ENCODE measurements at places on chromosomes 4 and X.

DNA sequence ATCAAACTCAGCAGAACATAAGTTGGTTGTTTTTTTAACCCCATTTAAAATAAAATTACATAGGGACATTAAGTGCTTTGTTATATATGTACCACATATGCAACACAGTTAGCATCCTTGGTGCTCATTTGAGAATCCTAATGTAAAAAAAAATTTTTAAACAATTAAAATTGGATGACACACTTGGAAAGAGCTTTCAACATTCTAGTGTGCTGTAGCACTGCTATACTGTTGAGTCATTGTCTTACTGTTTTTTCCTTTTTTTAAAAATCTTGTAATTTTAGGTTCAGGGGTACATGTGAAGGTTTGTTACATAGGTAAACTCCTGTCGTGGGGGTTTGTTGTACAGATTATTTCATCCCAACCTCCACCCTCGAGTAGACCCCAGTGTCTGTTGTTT, 12.8 kb downstream of the THAP9 start:
- DNase-seq: no peak

DNA sequence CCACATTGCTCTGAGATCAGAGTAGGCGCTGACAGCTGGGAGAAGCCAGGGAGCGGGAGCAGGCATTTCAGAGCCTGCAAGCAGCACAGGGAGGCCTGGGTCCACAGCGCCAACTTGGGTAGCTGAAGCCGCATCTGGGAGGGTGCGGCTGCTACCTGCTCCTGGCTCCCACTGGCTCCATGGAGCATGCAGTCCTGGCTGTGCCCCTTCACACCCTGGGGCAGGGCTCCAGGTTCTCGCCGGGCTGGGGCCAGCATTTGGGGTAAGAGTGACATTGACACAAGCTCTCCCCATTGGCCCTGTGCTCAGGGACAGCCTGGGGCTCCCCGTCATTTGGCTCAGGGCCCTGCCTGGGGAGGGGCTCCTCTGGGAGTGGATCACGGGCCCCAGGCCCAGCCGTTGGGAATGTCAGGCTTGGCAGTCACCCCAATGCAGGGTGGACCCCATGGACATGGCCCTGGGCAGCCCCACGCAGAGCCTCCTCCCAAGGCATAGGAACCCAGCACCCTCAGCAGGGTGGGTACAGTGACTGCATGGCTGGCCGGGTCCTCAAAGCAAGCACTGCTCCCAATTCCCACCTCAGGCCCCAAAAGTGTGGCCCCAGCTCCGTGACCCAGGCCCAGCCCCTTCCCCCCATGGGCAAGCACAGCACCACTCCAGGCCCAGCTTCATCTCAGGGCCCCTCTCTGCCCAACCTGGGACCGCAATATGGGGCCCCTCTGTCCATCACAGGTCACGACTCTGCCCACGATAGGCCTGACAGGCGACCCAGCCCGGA, 82.4 kb downstream of the PRDM5 start:
- DNase-seq: no peak

DNA sequence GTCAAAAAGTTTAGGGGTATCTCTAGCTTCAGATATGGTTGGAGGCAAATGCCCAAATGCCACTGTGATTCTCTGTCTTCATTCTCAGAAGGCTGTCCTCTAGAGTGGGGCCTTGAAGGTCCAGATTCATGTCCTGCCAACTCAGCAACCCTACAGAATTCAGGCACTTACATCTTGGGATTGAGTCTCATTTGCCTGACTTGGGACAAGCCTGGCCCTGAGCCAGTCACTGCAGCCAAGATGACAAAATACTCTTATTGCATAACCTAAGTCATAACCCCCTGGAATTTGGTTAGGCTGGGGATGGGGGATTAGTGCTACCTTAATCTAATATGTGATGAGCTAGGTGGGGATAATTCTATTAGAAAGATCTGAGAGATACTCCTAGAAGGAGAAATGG, 100.5 kb downstream of the AREG start:
- no peak for DNase-seq

DNA sequence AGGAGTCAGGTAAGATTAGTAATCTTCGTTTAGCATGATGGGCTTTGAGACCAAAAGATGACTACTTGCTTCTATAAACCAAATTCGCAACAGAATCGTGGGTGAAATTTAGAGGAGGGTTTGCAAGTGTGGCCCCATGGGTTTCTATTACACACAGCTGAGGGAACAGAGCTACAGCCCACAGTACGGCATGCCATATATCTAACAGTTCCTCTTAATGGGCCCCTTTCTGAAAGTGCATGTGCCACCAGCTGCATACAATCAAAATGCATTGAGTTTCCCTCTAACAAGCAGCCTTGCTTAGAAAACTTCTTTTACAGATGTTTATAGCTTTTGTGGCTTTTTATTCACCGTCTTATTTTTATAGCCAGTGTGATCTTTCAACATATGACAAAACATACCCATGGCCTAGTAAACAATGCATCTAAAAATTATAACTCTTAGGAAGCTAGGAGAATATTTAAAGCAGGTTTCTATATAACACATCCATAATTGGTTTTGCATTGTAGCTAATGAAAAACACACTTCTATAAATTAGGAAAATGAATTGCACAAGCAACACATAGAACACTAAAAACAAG, 202.1 kb downstream of the PRDM5 start:
- no peak for DNase-seq

- DNase-seq: no peak
Measured at GRCh38 chrX:86028681-86029080, 18.7 kb downstream of the CHM start.

- no peak for DNase-seq
Measured at GRCh38 chr4:169985881-169986280, 40.3 kb downstream of the MFAP3L start.

DNA sequence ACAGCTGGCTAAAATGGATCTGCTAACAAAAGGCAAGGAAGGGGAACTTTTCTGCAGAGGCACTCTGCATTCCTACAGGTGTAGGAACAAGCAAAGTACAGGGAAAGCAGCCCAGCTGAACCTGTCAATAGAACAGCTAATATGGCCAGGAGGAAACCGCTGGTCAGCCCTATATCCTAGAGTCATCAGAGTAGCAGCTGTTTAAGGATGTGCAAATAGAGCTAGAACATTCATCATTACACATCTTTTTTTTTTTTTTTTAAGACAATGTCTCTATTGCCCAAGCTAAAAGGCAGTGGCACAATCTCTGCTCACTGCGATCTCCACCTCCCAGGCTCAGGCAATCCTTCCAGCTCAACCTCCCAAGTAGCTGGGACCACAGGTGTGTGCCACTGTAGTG, 163.0 kb downstream of the BTC start:
- no peak for DNase-seq

DNA sequence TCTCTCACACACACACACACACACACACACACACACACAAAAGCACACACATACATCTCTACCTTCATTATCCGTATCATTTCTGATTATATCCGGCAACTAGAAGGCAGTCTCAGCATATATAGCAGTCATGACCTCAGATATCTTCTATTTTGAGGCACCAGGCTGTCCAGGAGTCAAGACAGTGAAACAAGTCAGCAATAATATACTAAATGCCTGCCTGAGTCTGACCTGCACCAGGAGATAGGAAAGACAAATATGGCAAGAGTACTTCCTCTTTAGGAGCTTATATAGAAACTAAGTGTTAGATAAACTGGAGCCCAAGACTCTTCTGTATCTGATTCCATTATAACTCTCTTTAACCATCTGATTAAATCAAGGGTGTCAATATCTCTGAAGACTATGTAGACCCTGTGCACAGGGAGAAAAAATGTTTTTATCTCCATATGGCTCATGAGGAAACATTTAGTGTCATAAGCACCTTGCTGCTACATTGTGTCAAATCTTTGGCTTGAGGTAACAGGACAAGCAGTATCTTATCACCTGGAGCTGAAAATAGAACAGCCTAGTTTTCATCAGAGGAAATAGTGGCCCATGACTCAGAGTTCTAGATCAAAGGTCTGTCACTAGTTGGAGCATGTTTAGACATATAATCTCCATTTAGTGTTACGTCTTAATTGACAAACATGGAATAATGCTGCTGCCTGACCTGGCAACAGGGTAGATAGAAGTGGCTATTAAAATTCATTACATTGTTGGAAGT, 27.0 kb upstream of the FAM47B start:
- DNase-seq: no peak

GRCh38 chrX:63506320-63506719, 155.2 kb upstream of the SPIN4 start:
- peak; percentile 3 for DNase-seq

- no peak for DNase-seq
Measured at GRCh38 chrX:105648732-105649131, 173.6 kb upstream of the NRK start.

- DNase-seq: no peak
Measured at GRCh38 chrX:71081330-71082123, 13.4 kb upstream of the SNX12 start.

DNA sequence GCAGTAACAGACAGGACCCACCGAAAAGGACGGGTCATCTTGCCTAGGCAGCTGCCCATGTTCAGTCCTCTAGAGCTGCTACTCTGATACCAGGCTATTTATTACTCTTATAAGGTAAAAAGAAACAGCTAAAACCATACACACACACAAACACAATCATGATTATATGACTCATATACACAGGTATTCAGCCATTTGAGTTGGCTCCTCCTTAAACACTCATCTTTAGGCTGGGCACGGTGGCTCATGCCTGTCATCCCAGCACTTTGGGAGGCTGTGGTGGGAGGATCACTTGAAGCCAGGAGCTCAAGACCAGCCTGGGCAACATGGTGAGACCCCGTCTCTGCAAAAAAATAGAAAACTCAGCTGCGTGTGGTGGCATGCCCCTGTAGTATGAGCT, 76.6 kb downstream of the F11 start:
- no peak for DNase-seq

DNA sequence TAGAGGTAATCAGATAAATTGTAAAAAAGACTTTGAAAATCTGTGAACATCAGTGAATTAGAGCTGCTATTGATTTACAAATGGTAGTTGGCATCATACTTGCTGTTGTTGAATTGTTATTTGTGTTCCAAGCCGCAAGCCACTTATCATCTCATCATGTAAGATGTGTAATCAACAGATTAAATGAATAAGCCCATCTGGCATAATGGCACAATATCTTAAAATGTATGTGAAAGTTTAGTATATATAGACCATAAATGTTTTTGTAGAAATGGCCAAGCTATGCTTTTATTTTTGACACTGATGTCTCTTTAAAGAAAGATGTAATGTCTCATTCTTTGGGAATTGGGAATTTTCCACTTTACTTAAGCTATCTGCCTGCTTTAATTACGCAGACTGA, 682.6 kb upstream of the GNPDA2 start:
- DNase-seq: no peak

- DNase-seq: no peak
Measured at GRCh38 chrX:119067023-119067739, 5.6 kb upstream of the CT47C1 start.

- DNase-seq: no peak
Measured at GRCh38 chrX:40005292-40006011, 92.3 kb downstream of the BCOR start.

DNA sequence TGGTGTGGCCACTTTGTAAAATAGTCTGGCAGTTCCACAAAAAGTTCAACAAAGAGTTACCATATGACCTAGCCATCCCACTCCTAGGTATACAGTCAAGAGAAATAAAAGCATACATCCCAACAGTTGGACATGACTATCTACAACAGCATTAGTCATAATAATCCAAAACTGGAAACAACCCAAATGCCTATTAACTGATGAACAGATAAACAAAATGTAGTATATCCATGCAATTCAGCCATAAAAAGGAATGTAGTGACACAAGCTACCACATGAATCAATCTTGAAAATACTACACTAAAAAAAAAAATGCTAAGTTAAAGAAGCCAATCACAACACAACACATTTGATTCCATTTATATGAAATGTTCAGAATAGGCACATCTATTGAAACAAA, 16.1 kb downstream of the MED14 start:
- no peak for DNase-seq

- no peak for DNase-seq
Measured at GRCh38 chr4:53128706-53129357, 237.0 kb downstream of the SCFD2 start.

- no peak for DNase-seq
Measured at GRCh38 chr4:119212964-119213606, 572 bp downstream of the USP53 start.

DNA sequence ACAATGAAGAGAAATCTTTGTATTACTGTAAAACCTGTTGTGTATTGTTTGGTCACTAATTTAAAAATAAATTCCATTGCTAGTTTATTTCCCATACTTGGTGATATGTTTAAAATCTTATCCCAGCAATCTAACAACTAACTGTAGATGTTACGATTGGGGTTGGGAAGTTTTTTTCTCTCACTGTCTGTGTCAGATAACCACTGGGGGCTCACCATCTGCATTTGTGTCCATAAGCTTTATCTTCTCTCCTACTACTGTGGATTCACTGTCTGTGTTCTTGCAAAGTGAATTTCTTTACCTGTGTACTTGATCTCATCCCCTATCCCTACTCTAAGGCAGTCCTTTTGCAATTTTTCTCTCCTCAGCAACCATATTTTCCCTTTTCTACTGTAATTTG, 81.3 kb downstream of the STIM2 start:
- no peak for DNase-seq

- no peak for DNase-seq
Measured at GRCh38 chr4:59685626-59686025, 1514.5 kb upstream of the ADGRL3 start.

- DNase-seq: no peak
Measured at GRCh38 chr4:53573696-53574095, 17.6 kb downstream of the LNX1 start.
